ENCODE measurements at places on chromosomes 5 and 9. TPM values are rescaled to one million over a fixed set of nuclear protein-coding genes. Genes with fewer than 3 reads are reported as not detected.

ADRB2 gene
- 2.3 TPM for total RNA-seq

TMEM252 gene
- not detected for total RNA-seq

UIMC1 gene
- 53.0 TPM for total RNA-seq

IER5L gene
- 6.1 TPM for total RNA-seq

MARVELD2 gene
- total RNA-seq: 0.26 TPM

NMRK1 gene
- 26.9 TPM for total RNA-seq

CNTFR gene
- not detected for total RNA-seq

Data from activated CD8-positive, alpha-beta T cell treated with anti-CD3 and anti-CD28 coated beads, Interleukin-2, amount 10 ng/mL, durations not matched to agents 7 days and 5 days (primary cell).